ENCODE measurements at places on chromosomes 4 and X.

- no peak for DNase-seq
These were observed 195.0 kb upstream of the GATB start for GRCh38 chr4:151955721-151956380.

- DNase-seq = no peak
These were observed 224.5 kb upstream of the GPRIN3 start for GRCh38 chr4:89531932-89532640.

- no peak for DNase-seq
These were observed 48.5 kb downstream of the ZCCHC12 start for GRCh38 chrX:118872102-118872566.

GRCh38 chr4:40682290-40683101 is 52.8 kb upstream of the RBM47 start:
- no peak for DNase-seq

GRCh38 chrX:38987198-38987651 is 186.0 kb downstream of the MID1IP1 start:
- DNase-seq = no peak

- DNase-seq = no peak
These were observed 214.4 kb upstream of the ARSJ start for GRCh38 chr4:114193624-114194399.

- no peak for DNase-seq
These were observed 2.9 kb downstream of the TMSB4X start for GRCh38 chrX:12977761-12978204.

- DNase-seq = no peak
These were observed 646.2 kb downstream of the TRAM1L1 start for GRCh38 chr4:116438981-116439729.

- no peak for DNase-seq
These were observed 29.3 kb upstream of the GPR101 start for GRCh38 chrX:137062915-137063617.

DNA sequence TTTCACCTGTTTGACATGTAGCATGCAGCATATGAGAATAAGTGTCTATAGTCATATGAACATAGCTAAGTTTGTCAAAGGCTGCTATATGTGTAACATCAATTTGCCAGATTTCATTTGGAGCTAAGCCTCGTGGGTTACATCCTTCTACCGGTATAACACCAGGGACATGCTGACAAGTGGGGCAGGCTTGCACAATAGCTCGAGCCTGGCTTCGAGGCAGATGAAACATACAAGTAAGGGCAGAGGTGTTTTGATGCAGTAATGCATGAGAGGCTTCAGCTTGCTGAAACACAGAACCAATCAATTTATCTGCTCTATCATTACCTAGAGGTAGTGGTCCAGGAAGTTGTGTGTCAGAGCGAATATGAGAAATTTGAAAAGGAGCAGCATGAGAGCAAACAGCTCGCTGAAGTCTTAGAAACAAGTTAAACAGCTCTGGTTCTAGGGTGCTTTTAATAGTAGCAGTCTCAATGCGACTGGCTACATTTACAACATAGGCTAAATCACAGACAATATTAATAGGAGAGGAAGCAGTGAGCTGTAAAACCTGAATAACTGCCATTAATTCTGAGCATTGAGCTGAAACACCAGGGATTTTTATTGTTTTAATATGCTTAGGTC is 14.9 kb upstream of the UGDH start:
- DNase-seq = no peak

Data from mesothelial cell of epicardium (in vitro differentiated cells).